ENCODE measurements at places on chromosomes 4 and X.

- no peak for DNase-seq
Measured at GRCh38 chr4:136573460-136573859, 958.8 kb downstream of the PCDH18 start.

GRCh38 chr4:8222609-8223388 is 23.7 kb downstream of the SH3TC1 start:
- DNase-seq, result no peak

GRCh38 chr4:53161051-53161786 is 204.6 kb downstream of the SCFD2 start:
- no peak for DNase-seq

GRCh38 chrX:21691512-21692018 is 33.4 kb upstream of the KLHL34 start:
- no peak for DNase-seq

GRCh38 chr4:145248971-145249370 is 68.6 kb upstream of the OTUD4 start:
- no peak for DNase-seq

DNA sequence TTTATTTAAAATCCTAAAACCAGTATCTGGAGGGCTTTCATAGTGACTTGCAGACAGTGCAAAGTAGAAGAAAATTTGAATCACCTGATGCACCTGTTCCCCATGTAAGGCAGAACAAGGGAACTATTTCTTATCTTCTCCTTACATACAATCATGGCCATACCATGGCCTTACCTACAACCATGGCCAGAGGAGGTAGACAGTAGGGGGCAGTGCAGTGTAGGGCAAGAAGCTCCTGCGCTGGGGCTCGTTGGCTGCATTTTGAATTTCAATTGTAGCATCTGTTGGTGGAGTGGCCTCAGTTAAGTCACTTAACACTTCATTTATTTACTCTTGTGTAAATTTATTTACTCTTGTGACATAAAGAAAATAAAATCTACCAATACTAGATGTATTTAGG is 33.0 kb downstream of the GALNTL6 start:
- no peak for DNase-seq

DNA sequence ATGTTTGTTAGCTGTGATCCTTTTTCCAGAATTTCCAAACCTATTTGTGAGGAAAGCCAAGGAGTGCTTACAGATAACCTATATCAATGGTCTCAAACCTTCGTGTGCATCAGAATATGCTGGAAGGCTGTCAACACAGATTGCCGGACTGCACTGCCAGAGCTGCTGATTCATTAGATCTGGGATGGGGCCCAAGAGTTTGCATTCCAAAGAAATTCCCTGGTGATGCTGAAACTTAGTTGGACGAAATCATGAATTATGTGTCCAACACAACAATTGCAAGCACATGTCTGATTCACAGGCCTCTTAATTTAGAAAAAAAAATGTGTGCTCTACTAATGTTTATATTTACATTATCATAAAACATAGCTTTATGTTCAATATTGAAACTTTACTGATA is 544.0 kb upstream of the AMOT start:
- DNase-seq, result no peak

DNA sequence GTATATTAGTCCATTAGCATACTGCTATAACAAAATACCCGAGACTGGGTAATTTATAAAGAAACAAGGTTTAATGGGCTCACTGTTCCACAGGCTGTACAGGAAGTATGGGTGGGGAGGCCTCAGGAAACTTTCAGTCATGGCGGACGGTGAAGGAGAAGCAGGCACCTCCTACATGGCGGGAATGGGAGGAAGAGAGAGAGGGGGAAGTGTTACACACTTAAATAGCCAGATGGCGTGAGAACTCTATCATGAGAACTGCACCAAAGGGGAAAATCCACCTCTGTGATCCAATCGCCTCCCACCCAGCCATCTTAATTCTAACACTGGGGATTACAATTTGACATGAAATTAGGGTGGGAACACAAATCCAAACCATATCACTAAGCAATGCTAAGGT is 98.9 kb upstream of the SH3RF1 start:
- no peak for DNase-seq

- peak; percentile 38 for DNase-seq
Measured at GRCh38 chrX:24153178-24153795, 3.8 kb downstream of the ZFX start.

GRCh38 chr4:10013722-10014121 is 7.6 kb downstream of the SLC2A9 start:
- DNase-seq, result peak; percentile 36

DNA sequence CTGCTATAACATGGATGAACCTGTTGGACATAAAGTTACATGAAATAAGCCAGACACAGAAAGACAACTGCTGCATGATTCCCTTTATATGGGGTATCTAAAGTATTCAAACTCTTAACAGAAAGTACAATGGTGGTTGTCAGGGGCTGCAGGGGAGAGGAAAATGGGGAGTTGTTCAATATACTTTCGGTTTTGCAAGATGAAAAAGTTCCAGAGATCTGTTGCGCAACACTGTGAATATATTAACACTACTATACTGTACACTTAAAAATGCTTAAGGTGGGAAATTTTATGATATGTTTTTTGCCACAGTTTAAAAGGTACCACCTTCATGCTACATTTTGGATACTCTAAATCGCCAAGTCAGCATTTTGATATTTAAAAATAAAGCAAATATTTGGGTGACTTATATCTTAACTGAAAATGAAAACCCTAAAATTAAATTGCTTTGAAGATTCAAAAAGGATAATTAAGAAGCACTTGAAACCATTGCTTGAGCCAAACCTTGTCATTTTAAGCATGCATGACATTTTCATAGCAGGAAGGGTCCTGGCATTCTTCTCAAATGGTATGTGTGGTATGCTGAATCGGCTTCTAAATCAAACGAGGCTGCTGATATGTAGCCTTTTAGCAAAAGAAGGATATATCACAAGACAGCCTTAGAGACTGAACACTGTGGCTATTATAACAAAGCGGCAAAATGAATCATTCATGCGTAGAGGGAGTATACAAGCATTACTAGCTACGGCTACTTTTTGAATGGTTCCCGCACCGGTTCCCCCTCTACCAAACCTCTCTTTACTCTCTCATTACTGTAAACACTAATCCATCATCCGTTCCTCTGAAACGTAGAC is 607.1 kb upstream of the DIPK2B start:
- DNase-seq, result peak; percentile 23

- DNase-seq, result peak; percentile 35
Measured at GRCh38 chrX:120790118-120790517, 85.5 kb downstream of the CT47B1 start.

DNA sequence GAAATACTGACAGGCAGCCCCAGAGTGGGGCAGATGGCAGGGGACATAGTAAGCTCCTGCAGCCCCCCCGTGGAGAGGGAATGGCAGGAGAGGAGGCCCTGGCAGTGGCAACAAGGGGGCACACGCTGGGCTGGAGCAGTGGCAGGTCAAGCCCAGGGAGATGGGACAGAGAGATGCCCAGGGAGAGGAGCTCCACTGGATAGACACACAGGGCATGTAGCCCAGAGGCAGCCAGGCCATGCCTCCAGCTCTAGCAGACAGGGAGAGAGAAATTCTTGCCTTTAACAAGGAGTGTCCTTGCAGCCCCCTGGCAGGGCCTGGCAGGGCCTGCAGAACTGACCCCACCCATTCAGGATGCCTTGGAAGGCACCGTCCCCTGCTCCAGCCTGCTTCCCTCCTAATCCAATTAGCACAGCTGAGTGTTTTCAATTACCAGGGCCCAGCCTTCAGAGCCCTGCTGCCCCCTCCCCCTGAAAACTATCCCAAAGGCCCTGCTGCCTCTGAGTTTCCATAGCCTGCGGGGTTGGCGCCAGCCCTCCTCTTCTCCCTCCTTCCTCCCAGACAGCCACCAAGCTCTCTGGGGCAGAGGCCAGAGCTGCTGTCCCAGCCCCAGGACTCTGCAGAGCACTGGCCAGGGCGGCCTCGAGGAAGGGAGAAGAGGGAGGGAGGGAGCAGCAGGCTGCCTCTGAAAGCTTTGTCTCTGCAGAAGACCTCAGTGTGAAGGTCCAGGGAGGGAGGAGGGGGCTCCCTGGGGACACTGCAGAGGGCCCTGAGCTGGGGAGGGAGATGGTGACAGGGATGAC is 12.5 kb downstream of the L1CAM start:
- no peak for DNase-seq

DNA sequence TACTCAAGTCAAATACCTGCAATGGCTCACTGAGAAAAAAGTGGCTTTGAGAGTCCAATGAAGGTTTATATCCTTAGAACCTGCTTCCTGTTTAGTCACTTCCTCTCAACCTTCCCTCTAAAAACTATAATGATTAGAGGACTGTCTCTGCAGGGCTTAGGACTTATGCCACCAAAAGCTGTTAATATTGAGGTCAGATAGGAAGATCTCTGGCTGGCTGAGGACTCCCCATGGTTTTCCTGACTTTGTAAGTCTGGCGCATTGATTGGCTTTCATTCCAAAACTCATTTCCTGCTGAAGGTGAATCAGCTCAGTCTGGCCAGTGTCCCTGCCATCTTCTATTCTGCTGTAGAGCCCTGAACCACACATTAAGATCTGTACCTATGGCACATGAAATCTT is 140.9 kb upstream of the ANK2 start:
- no peak for DNase-seq

GRCh38 chr4:661881-662761 is 12.0 kb downstream of the ATP5ME start:
- peak; percentile 1 for DNase-seq

- no peak for DNase-seq
Measured at GRCh38 chr4:113700602-113701150, 60.9 kb downstream of the CAMK2D start.

GRCh38 chr4:70754990-70755688 is 33.4 kb downstream of the RUFY3 start:
- DNase-seq, result no peak

- DNase-seq, result peak; percentile 31
Measured at GRCh38 chrX:56726605-56727004, 2.4 kb upstream of the NBDY start.

GRCh38 chr4:20433097-20433705 is 181.5 kb downstream of the SLIT2 start:
- no peak for DNase-seq

DNA sequence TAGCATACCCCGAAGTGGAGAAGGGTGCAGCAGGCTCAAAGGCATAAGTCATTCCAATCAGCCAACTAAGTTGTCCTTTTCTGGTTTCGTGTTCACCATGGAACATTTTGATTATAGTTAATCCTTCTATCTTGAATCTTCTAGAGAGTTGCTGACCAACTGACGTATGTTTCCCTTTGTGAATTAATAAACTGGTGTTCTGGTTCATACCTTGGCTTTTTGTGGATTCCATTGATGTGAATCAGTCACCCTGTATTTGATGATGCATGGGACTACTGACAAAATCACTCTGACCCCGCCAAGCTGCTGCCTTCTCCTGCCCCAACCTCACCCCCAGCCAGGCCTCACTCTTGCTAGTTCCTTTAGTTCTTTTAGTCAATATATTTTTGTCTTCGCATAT is 32.7 kb downstream of the F9 start:
- DNase-seq, result no peak

- DNase-seq, result no peak
Measured at GRCh38 chrX:9416562-9417348, 48.1 kb upstream of the TBL1X start.

- DNase-seq, result no peak
Measured at GRCh38 chr4:105092768-105093167, 53.9 kb upstream of the TET2 start.

DNA sequence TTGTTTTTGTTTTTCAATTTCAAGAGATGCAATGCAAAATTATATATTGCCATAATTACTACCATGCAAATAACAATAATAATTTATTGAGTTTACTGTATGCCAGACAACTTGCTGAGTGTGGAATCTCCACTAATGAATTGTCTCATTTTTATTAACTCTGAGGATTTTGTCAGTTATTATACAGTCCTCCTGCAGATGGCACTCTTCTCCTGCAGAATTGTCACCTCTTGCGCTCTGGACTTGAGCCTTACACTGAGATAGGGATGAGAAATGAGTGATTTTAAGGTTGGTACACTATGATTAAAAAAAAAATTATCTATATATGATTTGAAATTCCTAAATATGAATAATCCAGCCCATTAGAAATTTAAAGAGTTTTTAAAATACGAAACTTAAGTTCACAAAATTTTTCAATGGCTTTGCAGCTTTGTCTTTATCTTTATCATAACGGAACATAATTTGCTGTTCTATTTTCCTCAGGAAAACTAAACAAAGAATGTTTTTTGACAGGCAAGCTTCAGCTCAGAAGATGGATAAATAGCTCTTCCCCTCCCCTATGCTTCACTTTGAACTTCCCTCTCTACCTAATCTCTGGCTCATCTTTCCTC is 12.7 kb upstream of the PAQR3 start:
- peak; percentile 44 for DNase-seq

- no peak for DNase-seq
Measured at GRCh38 chr4:143071351-143071750, 113.4 kb upstream of the USP38 start.

- DNase-seq, result peak; percentile 76
Measured at GRCh38 chrX:107000013-107000515, at the start of gene MORC4. Gene MORC4, minus strand, starts transcription at chrX:107000212. Its CDS starts 243 bp downstream, at chrX:106999969.

GRCh38 chrX:53374222-53374820 is 48.1 kb downstream of the SMC1A start:
- DNase-seq, result no peak
